IMR-90 (cell line): ENCODE measurements at places on chromosomes 3 and 15. TPM values are rescaled to one million over a fixed set of nuclear protein-coding genes. Genes with fewer than 3 reads are reported as not detected.
A peak's percentile ranks its signal among the peaks of the same experiment; 100 is the strongest.

- no peak for DNase-seq
Observed at GRCh38 chr15:101559952-101560351, 70.4 kb upstream of the PCSK6 start.

MINAR1 gene
- total RNA-seq = 1.4 and 1.6 TPM in 2 replicates

- DNase-seq = no peak
Observed at GRCh38 chr3:42510325-42510724, 7.9 kb downstream of the VIPR1 start.

FAM107A gene
- not detected in 2 replicates for total RNA-seq

DNA sequence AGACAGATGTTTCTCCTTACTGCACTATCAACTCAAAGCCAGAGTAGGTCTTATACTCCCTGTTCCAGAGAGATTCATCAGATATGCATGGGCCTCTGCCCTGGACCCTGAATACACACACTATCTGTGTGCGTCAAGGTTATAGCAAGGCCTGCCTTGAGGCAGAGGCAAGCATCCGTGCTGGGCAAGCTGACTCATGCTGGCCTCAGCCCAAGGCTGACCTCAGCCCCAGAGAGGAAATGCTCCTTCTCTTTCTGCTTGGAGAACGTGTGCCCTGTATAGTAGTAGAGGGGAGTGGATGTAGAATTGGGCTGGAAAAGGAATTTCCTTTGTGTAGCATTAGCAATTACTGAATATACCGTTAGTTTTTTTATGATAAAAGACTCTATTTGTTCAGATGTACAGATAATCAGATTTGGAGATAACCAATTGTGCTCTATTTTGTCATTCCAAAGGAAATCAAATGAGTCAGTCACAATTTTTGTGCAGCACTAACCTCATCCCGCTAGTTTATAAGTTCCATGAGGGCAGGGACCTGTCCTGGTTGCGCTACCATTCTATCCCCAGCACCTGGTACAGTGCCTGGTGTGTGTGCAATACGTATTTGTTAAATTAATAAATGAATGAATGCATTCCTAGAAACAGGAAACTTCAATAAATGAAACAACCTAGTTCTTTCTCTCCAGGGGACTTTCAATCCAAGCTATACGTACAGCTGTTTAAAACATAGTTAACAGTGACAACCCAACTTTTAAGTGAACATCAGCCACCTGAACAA, 13.3 kb upstream of the PAQR9 start:
- peak; percentile 96 for DNase-seq

DNA sequence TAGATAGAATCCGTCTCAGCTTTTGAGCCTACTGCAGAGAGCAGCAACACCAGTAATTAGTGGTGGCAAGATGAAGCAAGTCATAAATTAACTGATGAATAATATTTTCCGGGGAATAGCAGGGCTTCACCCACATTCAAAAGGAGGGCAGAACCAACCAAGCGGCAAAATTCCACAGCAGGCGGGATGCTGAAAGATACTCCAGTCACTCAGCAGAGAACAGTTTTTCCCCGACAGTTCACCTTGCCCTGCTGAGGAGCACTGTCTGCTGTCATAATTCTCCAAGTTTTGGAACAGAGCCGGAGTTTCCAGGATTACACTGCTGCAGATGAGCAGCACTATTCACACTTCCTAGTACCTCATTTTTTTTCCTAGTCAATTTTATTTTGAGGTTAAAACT, 274.7 kb downstream of the CD47 start:
- DNase-seq = no peak

GRCh38 chr3:21620511-21621155, 130.4 kb downstream of the ZNF385D start:
- no peak for DNase-seq

DNA sequence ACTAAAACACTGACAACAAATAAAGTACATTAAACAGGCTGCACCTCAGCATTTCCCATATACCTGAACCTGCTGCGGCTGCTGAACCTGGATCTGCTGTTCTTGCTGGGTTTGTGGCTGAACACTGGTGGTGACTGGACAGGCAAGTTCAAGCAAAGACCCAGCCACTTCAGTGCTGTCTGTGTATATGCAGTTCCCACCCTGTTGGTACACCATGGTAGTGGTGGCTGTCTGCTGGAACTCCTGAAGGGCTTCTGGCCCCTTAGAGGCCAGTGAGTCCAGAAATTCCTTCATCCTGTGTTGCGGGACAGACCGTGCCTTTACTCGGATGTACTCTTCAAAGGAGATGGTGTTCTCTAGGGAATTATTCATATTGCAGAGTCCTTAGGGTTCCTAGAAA, 17.2 kb downstream of the QRICH1 start:
- DNase-seq = no peak

DNA sequence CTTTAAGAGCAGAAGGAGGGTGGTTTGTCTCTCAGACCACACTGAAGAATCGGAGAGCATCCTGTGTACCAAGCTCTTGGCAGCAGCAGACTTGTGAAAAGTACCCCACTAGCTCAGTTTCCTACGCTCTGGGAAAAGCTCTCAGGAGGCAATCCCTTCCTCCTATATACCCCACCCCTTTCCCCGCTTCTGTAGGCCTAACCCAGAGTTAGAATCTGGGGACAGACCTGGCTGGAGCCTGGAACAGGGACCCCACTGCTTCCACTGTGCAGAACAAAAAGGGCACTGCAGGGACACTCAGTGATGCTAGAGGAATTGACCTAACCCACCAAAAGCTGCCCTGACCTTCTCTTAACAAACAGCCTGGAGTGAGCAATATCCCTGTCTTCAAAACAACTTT, 70.0 kb upstream of the CCDC39 start:
- DNase-seq = no peak

GRCh38 chr3:187982142-187982541, 171.8 kb upstream of the LPP start:
- no peak for DNase-seq

NMD3 gene
- 95.0 and 103 TPM in 2 replicates for total RNA-seq

DNA sequence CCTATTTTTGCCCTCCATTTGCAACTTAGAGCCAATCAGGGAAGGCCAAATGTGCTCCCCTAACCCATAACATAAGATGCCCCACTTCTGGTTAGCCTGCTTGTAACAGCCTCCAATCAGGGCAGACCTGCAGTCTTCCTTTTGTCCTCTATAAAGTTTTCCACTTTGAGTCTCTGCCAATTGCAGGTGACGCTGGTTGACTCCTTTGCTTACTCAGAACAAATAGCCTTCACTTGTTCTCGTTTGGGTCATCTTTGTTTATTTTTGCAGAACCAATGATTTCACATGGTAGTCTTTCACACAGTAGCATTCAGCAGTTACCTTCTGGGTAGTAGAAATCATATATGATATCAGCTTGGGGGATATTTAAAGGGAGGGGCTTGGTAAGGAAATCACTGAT, 225.6 kb downstream of the MINAR1 start:
- DNase-seq = no peak

DNA sequence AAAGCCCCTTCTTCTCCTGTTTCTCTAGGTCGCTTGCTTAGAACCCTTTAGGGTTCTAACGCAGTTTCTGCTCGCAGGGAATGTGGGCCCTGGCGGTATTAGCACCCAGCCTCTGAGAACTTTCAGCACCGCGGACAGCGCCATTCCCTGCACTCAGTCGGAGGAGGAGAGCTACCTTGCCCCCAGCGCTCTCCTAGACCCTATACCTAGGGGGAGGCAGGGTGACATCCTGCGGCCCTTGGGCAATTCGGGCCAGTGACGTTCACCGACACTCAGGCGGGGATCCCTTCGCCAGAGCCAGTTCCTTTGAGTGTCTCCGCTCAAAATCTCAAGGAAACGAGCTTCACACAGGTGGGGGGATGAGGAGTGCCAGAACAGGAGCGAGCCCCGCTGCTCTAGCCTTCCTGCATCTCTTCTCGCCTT, 1.3 kb downstream of the SLC7A14 start:
- peak; percentile 68 for DNase-seq

- no peak for DNase-seq
Observed at GRCh38 chr3:194715022-194715800, 29.5 kb downstream of the FAM43A start.

- no peak for DNase-seq
Observed at GRCh38 chr3:134690226-134690625, 39.4 kb upstream of the KY start.

DNA sequence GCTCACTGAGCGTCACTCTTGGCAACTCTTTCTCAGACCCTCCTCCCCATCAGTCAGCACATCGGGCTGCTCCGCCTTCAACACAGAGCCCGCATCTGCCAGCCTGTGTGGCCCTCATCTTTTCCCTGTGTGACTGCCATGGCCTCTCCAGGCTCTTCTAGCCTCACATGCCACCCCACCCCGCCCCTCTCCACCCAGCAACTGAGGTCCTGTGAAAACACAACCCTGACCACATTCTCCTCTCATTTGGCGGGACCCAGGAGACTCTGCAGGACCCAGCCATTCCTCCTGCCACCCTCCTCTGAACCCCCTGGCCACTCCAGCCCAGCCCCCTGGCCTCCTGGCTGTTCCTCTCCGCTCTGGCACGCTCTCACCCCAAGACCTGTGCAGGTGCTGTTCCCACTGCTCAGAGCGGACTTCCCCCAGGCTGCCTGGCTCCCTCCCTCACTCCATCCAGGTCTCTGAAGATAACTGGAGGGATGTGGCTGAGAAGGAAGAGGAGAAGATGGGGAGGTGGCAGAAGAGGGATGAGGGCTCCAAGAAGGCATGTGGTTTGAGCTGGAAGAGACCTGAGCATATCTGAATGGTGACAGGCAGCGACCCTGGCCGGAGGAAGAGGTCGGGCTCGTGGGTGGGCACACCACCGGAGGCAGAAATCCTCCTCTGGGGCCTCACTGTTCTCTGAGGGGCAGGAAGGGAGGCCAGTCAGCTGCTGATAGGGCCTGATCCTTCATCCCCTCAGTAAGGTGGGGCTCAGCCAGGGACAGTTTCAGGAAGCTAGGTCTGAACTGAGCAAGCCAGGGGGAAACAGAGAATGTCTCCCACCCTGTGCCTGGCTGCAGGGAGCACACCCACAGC, 111.2 kb upstream of the RPL32 start:
- no peak for DNase-seq

HAPLN3 gene
- total RNA-seq = 4.4 and 5.9 TPM in 2 replicates

DNA sequence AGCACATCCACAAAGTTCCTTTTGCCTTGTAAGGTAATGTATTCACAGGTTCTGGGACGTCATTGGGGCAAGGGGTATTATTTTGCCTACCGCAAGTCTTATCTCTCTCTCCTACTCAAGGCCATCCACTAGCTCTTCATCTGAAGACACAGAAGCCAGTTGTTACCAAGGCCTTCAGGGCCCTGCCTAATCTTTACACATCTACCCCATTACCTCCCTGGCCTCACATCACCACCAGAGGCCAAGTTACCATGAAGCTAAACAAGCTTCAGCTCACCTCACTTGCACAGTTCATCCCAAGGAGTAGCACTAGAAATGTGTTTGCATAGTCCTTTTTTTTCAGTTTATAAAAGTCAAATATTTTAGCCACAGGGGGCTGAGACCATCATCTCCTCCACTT, 34.1 kb downstream of the ATP8B4 start:
- DNase-seq = no peak

- DNase-seq = no peak
Observed at GRCh38 chr3:10516544-10517452, 11.4 kb upstream of the ATP2B2 start.

IL16 gene
- total RNA-seq = under 0.01 and 0.18 TPM in 2 replicates

DNA sequence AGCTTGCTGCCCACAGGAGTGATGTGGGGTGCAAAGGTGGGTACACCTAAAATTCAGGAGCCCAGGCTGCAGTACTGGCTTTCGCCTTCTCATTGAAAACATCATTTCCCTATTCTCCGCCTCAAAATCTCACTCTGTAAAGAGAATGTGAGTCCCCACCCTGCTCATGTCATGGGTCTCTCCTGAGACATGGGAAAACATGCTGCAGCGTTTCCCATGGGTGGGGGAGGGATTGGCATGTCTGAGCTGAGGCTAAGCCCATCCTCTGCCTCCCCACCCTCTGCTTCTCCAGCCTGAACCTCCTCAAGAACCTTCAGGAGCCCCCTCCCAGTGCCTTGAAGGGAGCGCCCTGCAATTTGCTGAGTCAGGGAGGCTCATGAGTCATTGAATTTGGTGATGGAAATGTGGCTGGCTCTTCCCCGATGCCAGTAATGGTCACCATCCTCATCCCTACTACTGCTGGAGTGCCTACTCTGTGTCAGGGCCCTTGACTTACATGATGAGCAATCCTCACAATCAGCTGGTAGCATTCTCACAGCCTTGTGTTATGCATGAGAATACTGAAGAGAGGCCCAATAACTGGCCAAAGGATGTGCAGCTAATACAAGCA, 28.8 kb downstream of the WNT5A start:
- DNase-seq = no peak

ALG1L2 gene
- total RNA-seq = not detected in 2 replicates

DNA sequence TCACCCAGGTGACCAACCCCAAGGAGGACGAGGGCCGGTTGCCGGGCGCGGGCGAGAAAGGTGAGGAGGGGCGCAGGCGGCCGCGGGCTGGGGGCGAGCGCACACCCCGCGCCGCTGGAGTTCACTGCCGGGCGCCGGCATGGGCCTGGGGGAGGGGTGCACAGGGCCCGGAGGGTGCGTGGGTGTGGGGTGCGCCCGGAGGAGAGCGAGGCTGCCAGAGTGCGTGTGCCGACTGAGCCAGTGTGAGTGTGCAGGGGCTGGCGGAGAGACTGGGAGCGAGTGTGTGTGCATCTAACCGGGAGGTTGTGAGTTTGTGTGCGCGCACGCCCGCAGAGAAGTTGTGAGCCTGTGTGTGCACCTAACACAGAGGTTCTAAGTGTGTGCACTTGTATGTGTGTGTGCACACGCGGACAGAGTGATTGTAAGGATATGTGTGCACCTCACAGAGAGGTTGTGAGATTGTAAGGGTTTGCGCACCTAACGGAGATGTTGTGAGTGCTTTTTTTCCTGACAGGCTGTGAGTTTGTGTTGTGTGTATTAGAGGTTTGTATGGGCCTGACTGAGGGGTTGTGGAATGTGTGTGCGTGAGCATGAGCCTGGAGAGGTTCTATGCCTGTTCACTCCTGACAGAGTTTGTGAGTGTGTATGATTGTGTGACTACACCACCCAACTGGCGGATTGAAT, 681 bp downstream of the CTDSPL start:
- peak; percentile 75 for DNase-seq

DNA sequence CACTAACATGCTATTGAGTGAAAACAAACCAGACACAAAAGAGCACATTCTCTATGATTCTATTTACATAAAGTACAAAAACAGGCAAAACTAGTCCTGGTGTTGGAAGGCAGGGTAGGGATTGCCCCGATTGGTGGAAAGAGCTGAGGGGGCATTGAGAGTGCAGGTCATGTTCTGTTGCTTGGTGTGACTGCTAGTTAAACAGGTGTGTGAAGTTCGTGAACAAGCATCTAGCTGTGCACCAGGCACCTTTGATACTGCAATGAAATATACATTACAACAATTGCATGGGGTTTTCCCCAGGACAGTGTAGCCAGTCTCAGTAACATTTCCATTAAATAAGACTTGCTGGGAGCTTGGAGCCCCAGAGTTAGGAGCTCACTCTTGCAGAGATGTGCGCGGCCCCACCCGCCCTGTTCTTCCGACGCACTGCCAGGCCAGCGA, 26.3 kb upstream of the THRB start:
- DNase-seq = no peak

ZNF860 gene
- 0.18 and 0.56 TPM in 2 replicates for total RNA-seq

KCTD6 gene
- total RNA-seq = 7.0 and 9.4 TPM in 2 replicates
